CD4-positive, CD25-positive, alpha-beta regulatory T cell (primary cell): ENCODE measurements at places on chromosomes 5 and 9. TPM values are rescaled to one million over a fixed set of nuclear protein-coding genes. Genes with fewer than 3 reads are reported as not detected.

DNA sequence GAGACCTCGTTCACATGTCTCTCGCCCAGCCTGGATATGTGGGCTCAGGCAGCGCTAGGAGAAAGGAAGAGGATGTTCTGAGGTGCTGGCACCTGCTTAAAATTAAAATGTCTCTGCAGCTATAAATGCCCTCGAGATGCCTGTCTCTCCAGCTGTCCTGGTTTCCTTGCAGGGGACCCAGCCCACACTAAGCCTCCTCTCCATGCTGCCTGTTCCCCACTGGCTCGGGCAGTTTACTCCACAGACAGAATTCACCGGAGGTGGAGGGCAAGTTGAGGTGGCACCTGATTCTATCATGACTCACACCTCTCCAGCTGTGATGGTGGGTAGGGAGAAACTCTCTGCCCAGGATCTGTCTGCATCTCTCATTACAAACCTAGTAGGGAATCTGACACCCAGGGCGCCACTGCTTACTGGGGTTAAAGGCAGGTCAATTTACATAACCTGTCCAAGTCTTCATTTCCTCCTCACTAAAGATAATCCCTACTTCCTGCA, 420.9 kb downstream of the SPOCK1 start:
- no peaks in the 10 kb centered on the region for H3K4me1 ChIP-seq
- no peak overlapping the region for H3K27ac ChIP-seq
- DNase-seq, result no peak
- H3K27me3 ChIP-seq, result no peaks in the 10 kb centered on the region
- H3K36me3 ChIP-seq, result no peaks in the 10 kb centered on the region
- no peak overlapping the region for H3K4me3 ChIP-seq

DNA sequence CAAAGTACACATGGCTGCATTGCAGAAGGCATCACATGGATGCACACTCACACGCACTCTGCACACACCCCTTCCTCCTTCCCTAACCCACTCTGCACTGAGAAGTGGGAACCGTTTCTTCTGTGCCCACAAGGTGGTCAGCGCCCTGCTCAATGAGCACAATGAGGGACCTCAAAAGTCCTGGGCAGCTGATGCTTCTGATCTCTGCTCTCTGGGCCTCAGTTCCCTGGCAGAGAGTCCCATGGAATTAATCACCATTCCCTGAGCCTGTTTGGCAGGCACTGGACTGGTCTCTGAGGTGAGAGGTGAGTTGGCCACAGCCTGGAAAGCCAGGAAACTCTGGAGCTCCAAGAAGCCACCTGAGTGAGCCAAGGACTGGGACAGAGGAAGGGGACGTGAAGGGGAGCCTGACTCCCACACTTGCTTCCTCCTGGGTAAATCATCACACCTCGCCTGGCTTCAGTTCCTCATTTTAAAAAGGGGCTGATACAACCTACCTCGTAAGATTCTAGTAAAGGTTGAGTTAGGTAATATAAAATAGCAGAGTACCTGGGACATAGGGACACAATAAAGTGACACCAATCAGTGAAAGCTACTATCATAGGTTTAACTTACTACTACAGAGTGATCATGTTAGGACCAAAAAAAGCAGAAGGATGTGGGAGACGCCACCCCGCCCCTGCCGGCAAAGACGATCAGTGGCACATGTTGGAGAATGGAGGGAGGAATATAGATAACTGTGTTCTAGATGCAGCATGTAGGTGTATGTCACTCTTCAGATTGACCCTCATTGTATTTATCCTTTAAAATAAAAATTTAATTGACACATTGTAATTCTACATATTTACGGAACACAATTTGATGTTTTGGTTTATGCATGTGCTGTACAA, 21.1 kb upstream of the IGFBPL1 start:
- no peak overlapping the region for H3K27ac ChIP-seq
- H3K4me1 ChIP-seq, result no peaks in the 10 kb centered on the region
- no peaks in the 10 kb centered on the region for H3K36me3 ChIP-seq
- H3K4me3 ChIP-seq, result no peak overlapping the region
- peaks cover 7% of the 10 kb centered on the region for H3K27me3 ChIP-seq

- H3K4me3 ChIP-seq, result no peak overlapping the region
- no peaks in the 10 kb centered on the region for H3K27me3 ChIP-seq
- H3K36me3 ChIP-seq, result no peaks in the 10 kb centered on the region
- no peak overlapping the region for H3K27ac ChIP-seq
Observed at GRCh38 chr9:16153221-16153620, 600.4 kb downstream of the CCDC171 start.

GRCh38 chr9:97366476-97366875, 45.4 kb upstream of the TDRD7 start:
- no peak overlapping the region for H3K27ac ChIP-seq
- no peaks in the 10 kb centered on the region for H3K27me3 ChIP-seq
- no peak for DNase-seq
- H3K4me3 ChIP-seq, result no peak overlapping the region
- no peaks in the 10 kb centered on the region for H3K36me3 ChIP-seq
- no peaks in the 10 kb centered on the region for H3K4me1 ChIP-seq

DNA sequence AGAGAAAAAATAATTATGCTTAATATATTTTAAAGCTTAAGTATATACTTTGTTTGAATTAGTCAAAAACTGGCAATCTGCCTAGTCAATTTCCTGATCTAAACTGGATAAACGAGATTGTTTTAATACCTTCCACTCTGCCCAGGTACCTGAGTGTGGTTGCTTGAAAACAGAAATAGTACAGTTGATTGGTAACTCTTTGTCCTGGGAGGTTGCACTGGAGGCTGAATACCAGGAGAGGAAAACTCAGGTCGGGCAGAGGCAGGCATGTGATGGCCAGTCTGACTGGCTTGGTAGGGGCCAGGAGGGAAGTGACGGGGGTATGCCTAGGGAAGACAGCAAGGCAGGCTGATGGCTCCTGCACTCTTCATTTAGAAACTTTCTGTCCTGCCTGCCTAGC, 80.2 kb downstream of the PIK3R1 start:
- no peak overlapping the region for H3K4me3 ChIP-seq
- DNase-seq, result no peak
- H3K27ac ChIP-seq, result no peak overlapping the region

DNA sequence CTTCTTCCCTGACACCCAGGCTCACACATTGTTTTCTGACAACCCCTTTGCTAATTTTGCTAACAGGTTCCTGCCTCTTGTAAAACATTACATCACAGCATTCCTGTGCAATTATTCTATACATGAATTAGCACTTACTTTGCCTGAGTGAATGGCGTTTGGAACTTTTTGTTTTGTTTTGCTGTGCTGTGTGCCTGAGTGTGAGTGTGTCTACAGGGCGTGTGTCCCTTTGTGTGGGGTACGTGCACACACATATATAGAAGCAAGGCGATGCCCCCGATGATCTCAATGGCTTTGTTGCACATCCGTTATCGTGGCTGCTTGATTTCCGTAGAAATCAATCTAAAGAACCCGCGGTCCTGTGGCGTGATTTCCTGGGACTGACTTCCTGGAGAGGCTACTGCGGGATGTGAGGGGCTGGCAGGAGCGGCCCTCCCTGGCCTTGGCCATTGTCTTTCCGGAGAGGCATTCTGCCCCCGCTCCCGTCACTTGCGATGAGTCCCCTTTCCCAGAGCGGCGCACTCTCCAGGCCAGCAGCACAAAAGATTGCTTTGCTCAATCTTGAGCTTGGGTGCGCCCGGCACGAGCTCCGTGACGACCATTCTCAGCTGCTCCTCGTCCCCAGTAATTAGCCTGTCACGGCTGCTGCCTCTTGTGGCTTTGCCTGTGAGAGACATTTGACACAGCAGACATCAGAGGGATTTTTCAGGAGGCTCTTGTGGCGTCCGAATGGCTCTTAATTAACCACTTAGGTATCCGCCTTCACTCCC, 398.1 kb upstream of the IRX1 start:
- H3K36me3 ChIP-seq, result no peaks in the 10 kb centered on the region
- H3K4me3 ChIP-seq, result no peak overlapping the region
- no peak overlapping the region for H3K27ac ChIP-seq

DNA sequence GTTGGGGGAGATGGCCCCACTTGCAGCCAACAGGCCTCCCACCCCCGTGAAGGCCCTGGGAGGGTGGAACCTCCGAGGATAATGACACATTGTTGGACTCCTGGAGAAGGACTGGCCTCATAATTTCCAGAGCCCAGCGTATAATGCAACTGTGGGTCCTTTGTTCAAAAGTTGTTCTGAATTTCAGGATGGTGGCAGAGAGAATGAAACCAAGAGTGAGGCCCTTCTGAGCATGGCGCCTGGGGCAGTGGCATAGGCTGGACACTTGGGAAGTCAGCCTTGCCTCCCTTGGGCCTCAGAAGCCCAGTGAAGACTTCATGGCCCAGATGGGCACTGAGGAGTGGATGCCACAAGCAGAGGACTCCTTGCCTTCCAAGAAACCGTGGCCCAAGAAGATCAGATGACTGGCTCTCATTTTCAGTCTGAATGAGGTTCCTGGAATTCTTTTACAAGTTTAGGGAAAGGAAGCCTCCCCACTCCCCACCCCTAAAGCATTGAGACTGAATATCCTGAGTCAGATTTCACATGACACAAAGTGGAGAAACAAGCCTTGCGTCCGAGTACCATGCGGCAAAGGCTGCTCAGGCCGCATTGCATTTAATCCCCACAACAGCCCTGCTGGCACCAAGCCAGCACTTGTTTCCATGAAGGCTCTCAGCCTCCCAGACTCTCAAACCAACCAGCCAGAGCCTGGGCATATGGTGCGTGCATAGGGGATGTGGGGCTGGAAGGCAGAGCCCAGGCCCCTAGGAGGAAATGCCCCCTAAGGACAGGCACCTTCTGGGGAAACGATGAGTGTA, 96.7 kb upstream of the SMIM23 start:
- DNase-seq, result no peak

DNA sequence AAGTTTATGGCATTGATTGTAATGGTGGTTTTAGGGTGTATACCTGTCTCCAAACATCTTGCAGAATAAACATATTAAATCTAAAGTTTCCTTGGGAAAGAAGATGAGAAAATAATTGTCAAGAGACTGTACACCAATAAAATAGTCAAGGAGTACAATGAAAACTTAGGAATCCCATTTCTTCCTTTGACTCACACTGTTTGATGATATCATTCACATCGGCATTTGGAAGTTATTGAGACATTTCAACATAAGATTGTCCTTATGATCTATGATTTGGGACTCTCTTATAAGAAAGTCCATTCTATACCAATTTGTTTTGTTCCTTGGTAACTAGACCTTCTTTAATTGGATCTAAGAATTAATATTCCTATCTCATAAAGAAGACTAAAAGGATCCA, 482.7 kb downstream of the RAB3C start:
- H3K27me3 ChIP-seq, result no peaks in the 10 kb centered on the region
- no peaks in the 10 kb centered on the region for H3K4me1 ChIP-seq
- no peak for DNase-seq
- H3K27ac ChIP-seq, result no peak overlapping the region
- no peak overlapping the region for H3K4me3 ChIP-seq

DNA sequence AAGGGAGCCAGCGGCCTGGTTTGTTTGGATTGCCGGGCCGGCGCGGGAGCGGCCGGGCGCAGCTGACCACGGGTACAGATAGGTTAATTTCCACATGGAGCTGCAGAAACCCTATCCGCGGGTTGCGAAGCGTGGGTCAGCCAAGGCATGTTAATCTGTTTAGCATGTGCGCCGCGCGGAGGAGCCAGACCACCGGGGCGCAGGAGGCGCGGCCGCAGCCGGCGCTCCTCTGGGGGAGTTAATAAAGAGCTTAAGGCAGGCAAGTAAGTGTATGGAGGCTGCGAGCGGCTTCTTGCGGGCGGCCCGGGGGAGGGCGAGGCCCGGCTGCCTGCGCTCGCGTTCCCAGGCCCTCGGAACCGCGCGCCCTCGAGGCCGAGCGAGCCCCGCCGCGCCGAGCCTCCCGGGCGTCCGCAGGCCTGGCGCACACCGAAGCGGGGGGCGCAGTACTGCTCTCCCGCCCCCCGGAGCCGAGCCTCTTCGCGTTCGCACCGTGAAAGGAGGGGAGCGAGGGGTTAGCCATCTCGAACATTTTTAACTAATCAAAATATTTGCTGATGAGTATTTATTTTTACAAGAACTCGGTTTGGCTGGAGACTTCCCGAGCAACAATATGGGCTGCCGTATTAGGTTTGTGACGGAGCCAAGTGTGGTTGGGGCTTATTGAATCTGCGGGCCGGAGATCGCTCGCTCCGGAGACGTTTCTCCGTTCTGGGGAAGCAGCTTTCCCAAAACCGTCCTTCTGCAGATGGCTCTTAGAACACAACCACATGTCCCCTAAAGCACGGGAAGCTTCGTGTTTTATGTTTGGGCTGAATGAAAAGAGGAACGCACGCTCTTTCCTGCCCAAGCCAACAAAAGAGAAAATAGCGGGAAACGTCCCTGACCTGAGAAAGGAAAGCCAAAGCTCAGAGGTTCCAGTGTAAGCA, 28.8 kb downstream of the FOXD1 start:
- H3K27ac ChIP-seq, result no peak overlapping the region
- H3K4me1 ChIP-seq, result no peaks in the 10 kb centered on the region

Gene MARCHF11
- not detected for total RNA-seq

Gene TXNDC8
- total RNA-seq, result not detected

Gene TAF11L14
- not detected for total RNA-seq

Gene IGIP
- 2.3 TPM for total RNA-seq
